ENCODE measurements at places on chromosomes 4 and X.

- no peak for DNase-seq
Measured at GRCh38 chrX:13721371-13721770, 13.0 kb downstream of the TRAPPC2 start.

GRCh38 chr4:2105559-2105958, 46.4 kb downstream of the NAT8L start:
- DNase-seq = no peak

DNA sequence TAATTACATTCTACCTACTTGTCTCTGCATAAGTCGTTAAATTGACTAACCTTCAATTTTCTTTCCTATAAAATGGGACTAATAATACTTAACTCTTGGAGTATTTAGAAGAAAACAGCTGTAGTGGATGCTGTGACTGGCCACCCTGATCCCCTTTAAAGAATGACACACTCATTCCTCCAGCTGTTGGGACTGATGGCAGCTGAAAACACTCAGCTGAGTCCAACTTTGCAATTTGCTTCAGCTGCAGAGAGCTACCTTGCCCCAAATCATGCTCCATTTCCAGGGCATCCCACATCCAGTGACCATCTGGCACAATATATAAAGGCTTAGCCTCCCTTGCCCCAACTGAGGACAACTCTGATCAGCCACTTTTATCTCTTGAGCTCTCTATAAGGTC, 89.1 kb downstream of the MID1IP1 start:
- no peak for DNase-seq

- no peak for DNase-seq
Measured at GRCh38 chr4:168815379-168816345, 194.4 kb downstream of the CBR4 start.

DNA sequence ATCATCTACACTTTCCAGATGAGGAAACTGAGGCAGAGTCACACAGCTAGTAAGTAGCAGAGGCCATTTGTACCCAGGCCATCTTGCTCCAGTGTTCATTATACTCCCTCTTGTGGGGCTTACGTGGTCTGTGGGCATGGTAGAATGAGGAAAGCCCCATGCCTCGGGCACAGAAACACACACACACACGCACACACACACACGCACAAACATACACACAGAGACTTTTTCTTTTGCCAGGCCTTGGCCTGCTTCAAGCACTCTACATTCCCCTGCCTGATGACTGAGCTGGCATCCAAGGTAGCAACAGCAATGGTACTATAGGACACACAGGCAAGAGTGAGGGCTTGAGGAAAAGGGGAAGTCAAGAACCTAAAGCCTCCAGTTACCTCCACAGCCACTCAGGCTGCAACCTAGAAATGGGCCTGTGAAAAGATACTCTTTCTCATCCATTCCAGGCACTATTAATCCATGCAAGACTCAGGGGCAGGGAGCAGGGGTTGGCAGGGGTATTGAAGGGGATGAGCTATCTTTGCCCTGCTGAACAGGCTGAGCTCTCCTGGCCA, 43.6 kb downstream of the STARD8 start:
- DNase-seq = no peak

- no peak for DNase-seq
Measured at GRCh38 chr4:38952017-38952416, 80.2 kb downstream of the TMEM156 start.

GRCh38 chr4:75028196-75028854, 95.4 kb downstream of the PARM1 start:
- no peak for DNase-seq

DNA sequence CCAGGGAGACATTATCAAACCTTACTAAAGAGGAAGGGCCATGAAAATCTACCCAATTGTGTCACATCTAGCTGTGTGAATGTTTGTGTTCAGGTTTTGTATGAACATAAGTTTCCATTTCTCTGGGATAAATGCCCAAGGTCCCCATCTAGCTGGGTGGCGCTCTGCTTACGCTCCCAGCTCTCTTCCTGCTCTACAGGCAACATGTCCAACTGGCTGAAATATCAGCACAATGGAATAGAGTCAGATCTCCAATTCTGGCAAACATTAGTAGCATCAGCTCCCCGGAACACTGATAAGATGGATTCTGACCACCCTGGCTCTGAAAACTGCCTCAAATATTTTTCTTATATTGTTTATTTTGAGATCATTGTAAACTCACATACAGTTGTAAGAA, 74.8 kb downstream of the IRF2 start:
- DNase-seq = no peak

DNA sequence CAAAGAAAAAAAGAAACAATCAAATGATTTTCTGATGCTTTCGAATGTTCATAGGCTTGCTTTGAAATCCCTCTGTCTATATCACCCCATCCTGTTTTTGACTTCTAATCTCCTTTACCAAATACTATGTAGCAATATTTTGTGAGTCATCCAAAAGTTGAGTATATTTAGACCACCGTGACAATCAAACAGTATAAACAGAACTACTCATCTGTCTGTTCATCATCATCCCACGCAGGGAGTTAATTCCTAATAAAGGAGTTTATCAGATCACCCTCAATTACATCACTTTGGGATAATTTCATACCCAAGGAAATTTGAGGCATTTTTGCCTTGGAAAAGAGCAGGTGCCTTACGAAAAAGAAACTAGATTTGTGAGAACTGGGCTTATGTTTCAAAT, 212.9 kb downstream of the CBR4 start:
- DNase-seq = no peak

- no peak for DNase-seq
Measured at GRCh38 chrX:155514225-155514624, 55.8 kb upstream of the F8A3 start.

- DNase-seq = no peak
Measured at GRCh38 chr4:82678051-82678450, 116.3 kb upstream of the TMEM150C start.

GRCh38 chrX:154366666-154367055, 7.8 kb downstream of the FLNA start:
- DNase-seq = no peak

DNA sequence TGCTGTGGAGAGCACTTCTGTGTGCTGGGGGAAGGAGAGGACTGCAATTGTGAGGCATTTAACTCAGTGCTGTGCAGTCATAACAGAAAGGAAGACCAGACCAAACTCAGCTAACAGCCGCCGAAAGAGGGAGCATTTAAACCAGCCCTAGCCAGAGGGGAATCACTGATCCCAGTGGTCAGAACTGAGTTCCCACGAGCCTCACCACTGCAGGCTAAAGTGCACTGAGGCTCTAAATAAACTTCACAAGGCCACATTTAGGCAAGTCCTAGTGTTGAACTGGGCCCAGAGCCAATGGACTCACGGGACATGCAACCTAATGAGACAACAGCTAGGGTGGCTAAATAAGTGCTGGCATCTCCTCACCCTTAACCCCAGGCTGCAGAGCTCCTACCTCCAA, 20.4 kb downstream of the IQCM start:
- DNase-seq = no peak

DNA sequence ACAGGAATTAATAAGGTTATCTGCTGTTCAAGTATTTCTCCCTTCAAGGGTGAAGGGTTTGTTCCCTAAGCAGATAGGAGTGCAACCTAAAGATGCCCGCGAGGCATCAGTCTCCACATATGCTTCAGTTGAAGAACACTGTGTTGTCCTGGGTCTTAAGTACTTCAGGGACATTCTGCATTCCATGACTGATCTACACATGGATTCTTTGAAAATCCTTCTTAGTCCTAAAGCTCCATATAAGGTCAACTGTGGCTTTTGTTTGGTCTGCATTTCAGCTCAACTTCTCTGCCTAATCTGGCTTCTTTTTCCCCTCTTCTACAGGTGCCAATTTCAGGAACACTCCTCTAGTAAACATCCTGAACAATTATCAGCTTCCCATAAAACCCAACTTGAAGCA, 21.8 kb upstream of the CTSO start:
- DNase-seq = no peak

DNA sequence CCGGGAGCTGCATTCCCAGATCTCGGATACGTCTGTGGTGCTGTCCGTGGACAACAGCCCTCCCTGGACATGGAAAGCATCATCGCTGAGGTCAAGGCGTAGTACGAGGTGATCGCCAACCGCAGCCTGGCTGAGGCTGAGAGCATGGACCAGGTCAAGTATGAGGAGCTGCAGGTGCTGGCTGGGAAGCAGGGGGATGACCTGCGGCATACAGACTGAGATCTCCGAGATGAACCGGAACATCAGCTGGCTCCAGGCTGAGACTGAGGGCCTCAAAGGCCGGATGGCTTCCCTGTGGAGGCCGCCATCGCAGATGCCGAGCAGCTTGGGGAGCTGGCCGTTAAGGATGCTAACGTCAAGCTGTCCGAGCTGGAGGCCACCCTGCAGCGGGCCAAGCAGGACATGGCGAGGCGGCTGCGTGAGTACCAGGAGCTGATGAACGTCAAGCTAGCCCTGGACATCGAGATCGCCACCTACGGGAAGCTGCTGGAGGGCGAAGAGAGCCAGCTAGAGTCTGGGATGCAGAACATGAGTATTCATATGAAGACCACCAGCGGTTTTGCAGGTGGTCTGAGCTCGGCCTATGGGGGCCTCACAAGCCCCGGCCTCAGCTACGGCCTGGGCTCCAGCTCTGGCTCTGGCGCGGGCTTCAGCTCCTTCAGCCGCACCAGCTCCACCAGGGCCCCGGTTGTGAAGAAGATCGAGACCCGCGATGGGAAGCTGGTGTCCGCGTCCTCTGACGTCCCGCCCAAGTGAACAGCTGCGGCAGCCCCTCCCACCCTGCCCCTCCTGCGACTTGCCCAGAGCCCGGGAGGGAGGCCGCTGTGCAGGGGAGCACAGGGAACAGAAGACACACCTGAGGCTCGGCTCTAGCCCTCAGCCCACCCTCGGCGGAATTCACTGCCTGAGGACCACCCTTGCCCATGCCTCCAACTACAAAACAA, 29.4 kb upstream of the GABRA3 start:
- no peak for DNase-seq

GRCh38 chr4:23789762-23790161, 100.1 kb downstream of the PPARGC1A start:
- no peak for DNase-seq

GRCh38 chr4:89586864-89587263, 250.1 kb downstream of the SNCA start:
- no peak for DNase-seq

DNA sequence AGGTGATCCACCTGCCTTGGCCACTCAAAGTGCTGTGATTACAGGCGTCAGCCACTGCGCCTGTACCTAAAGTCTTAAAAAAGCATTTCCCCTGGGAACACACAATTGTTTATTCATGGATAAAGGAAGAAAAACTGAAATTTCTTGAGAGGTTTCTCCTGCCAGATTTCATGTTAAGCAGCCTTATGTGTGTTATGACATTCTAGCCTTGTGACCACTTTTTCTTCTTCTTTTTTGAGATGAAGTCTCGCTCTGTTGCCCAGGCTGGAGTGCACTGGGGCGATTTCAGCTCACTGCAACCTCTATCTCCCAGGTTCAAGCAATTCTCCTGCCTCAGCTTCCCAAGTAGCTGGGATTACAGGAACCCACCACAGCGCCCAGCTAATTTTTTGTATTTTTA, 57.8 kb upstream of the PLAC8 start:
- no peak for DNase-seq

GRCh38 chrX:85963736-85964135, 83.6 kb downstream of the CHM start:
- no peak for DNase-seq

GRCh38 chr4:52780206-52780605, 29.0 kb upstream of the ERVMER34-1 start:
- no peak for DNase-seq

- no peak for DNase-seq
Measured at GRCh38 chrX:101708163-101708562, 48.5 kb upstream of the ARMCX2 start.

DNA sequence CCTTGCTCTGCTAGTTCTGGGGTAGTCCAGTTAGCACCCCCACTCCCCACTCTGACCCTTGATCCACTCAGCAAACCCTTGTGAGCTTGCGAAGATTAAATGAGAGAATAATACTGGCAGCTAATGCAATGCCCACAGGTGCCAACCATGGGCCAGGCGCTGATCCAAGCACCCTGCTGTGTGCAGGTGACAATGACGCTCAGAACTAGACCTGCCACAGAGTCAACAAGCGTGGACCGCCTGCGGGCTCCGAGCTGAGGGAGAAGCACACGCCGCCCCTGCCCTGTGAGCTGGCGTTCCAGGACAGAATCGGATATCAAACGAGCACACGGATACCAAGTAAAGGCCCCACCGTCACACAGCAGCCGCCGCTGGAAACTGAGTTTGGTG, 129.2 kb downstream of the FAM53A start:
- DNase-seq = no peak

DNA sequence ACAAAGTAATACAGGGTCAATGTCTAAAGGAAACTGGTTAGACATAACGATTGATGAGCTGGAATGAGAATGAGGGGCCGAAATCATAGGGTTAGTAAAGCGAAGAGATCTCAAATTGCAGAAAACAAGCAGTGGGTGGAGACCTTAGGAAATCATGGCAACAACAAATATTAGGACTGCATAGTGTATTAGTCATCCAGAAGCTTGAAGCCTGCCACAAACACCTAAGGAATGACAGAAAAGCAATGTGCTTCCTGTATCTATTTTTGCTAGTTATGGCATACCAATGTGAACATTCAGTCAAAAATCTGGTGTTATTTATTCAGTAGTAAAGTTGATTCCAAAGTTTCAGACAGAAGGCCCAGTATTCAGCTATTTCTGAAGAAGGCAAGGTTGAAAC, 410.9 kb upstream of the CT83 start:
- no peak for DNase-seq

- no peak for DNase-seq
Measured at GRCh38 chr4:139603576-139604410, 47.8 kb upstream of the SETD7 start.

GRCh38 chr4:95877636-95878035, 37.7 kb downstream of the PDHA2 start:
- DNase-seq = no peak

DNA sequence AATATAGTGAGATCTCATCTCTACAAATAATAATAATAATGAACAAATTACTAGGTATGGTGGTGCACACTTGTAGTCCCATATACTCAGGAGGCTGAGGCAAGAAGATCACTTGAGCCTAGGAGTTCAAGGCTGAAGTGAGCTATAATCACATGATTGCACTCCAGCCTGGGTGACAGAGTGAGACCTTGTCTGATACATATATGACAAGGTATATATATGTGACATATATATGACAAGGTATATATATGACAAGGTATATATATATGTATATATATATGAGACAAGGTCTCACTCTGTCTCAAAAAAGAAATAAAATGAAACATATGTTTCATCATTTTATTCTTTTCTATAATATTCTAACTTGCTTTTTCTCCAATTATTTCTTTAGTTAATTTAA, 278.1 kb upstream of the TET2 start:
- DNase-seq = no peak

DNA sequence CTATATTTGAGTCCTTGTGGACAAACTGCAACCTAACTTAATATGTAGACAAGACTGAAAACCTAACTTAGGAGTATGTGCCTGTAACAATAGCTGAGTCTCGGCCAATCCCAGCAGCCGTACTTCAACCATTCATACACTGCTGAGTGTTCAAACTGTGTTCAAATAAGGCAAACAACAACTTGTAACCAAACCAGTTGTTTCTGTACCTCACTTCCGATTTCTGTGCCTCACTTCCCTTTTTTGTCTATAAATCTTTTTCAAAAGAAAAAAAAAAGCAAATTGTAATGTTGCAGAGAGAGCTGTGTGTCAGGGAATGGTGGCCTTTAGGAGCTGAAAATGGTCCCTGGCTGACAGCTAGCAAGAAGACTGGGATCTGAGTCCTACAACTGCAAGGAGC, 46.0 kb downstream of the GEMIN8 start:
- DNase-seq = no peak
